ENCODE measurements at places on chromosomes 7 and 10.

GRCh38 chr7:1018334-1018695 is 26.0 kb upstream of the GPR146 start:
- H3K27ac ChIP-seq: no peak overlapping the region
- H3K4me3 ChIP-seq: no peak overlapping the region
- peaks cover 8% of the 10 kb centered on the region for H3K4me1 ChIP-seq
- no peaks in the 10 kb centered on the region for H3K27me3 ChIP-seq
- no peak for DNase-seq

- no peaks in the 10 kb centered on the region for H3K27me3 ChIP-seq
- H3K4me1 ChIP-seq: peaks cover 34% of the 10 kb centered on the region
- no peak overlapping the region for H3K4me3 ChIP-seq
- H3K36me3 ChIP-seq: peaks cover 1% of the 10 kb centered on the region
Observed at GRCh38 chr10:15172306-15172840, 3.9 kb upstream of the NMT2 start.

GRCh38 chr10:126387931-126388911 is at the start of gene ADAM12:
ADAM12 (minus strand) TSS chr10:126388477; CDS start chr10:126388145, 332 bp downstream.
- H3K4me1 ChIP-seq: peaks cover 4% of the 10 kb centered on the region
- no peak within 1 kb of the TSS for H3K27ac ChIP-seq
- no peaks in the 10 kb centered on the region for H3K36me3 ChIP-seq
- H3K4me3 ChIP-seq: no peak within 1 kb of the TSS

DNA sequence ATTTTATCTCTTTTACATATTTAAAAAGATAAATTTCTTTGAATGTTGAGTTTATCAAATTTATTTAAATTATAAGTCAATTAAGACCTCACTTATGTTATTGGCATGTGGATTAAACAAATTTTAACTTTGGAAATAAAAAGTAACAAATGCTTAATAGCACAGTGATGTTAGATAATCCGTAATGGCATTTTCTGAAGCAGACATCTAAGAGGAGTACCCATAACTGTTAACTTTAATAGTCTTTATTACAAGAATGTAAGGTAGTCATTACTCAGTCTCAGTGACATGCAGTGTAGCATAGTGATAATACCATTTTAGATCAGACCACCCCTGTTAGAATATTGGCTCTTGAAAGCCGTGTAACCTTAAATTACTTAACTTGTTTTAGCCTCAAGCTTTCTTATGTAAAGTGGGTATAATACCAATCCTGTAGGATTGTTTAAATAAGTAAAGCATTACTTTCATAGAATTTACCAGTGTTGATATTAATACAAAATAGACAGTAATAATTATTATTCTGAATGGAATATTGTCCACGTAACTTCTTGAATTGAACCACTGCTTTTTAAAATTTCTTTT is 4.3 kb downstream of the PHYHIPL start:
- peaks cover 2% of the 10 kb centered on the region for H3K36me3 ChIP-seq
- peaks cover 16% of the 10 kb centered on the region for H3K27me3 ChIP-seq
- H3K4me1 ChIP-seq: peaks cover 3% of the 10 kb centered on the region

DNA sequence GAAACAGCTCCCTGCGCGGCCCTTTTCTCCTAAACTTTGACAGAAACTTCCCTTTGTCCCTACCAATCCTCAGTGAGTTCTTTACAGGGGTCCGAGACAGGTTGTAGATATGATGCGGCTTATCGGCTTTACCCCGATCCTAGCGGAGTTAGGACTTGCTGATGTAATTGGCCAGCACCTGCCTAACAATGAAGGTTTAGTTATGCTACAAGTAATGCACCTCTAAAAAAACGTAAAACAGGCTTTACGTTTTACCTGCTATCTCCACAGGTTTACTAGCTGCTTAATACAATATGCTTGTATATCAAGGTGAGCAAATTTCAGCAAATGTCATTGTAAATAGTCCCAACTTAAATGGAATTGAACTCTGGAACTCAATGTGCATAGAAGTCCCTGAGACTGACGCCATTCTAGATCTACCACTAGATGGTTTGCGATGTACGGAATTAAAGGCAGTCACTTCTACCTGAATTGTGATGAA is 697 bp upstream of the SNX13 start:
- DNase-seq: no peak
- H3K4me1 ChIP-seq: peaks cover 36% of the 10 kb centered on the region
- H3K4me3 ChIP-seq: peak overlapping the region; percentile 94
- peak overlapping the region; percentile 94 for H3K27ac ChIP-seq
- peaks cover 6% of the 10 kb centered on the region for H3K36me3 ChIP-seq

GRCh38 chr10:4835494-4835918 is 9.5 kb downstream of the AKR1E2 start:
- peaks cover 1% of the 10 kb centered on the region for H3K36me3 ChIP-seq
- no peak for DNase-seq
- no peak overlapping the region for H3K4me3 ChIP-seq
- H3K27me3 ChIP-seq: peaks cover 17% of the 10 kb centered on the region
- H3K4me1 ChIP-seq: peaks cover 4% of the 10 kb centered on the region

GRCh38 chr7:73735528-73735905 is 3.1 kb downstream of the ABHD11 start:
- no peaks in the 10 kb centered on the region for H3K36me3 ChIP-seq
- DNase-seq: no peak
- H3K4me3 ChIP-seq: no peak overlapping the region
- no peak overlapping the region for H3K27ac ChIP-seq
- peaks cover 11% of the 10 kb centered on the region for H3K4me1 ChIP-seq

GRCh38 chr10:128051548-128051947 is 74.7 kb downstream of the MKI67 start:
- no peak overlapping the region for H3K4me3 ChIP-seq
- peaks cover 47% of the 10 kb centered on the region for H3K4me1 ChIP-seq
- no peak overlapping the region for H3K27ac ChIP-seq
- H3K36me3 ChIP-seq: peaks cover 57% of the 10 kb centered on the region

DNA sequence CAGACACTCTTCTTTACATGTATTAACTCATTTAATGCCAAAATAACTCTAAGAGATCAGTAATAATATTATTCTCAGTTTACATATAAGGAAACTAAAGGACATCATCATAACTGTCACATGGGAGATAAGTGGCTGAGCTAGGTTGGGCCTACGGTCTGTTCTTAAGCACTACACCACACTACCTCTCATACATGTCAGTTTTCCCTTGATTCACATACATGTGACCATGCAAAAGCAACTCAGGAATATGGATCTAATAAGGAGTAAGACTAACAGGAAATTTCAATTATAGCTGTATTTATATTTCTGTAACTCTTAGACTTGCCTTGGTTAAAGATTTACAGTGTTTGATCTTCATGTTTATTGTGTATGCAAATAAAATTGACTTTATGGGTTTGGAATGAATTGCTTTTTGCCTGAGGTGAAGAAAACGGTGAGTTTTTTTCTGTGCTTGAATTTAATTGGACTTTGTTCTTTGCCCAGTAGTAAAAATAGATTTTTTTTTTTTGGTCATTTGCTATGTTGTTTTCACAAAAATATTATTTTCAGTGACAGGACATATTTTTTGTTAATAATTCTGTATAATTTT is 69.7 kb downstream of the CYP51A1 start:
- no peaks in the 10 kb centered on the region for H3K4me1 ChIP-seq
- H3K27me3 ChIP-seq: no peaks in the 10 kb centered on the region
- H3K36me3 ChIP-seq: peaks cover 11% of the 10 kb centered on the region
- no peak overlapping the region for H3K4me3 ChIP-seq

GRCh38 chr10:17891435-17891834 is 60.3 kb upstream of the SLC39A12 start:
- H3K4me1 ChIP-seq: no peaks in the 10 kb centered on the region
- H3K4me3 ChIP-seq: no peak overlapping the region
- H3K27ac ChIP-seq: no peak overlapping the region
- no peak for DNase-seq
- peaks cover 2% of the 10 kb centered on the region for H3K27me3 ChIP-seq

- DNase-seq: no peak
- no peaks in the 10 kb centered on the region for H3K4me1 ChIP-seq
- H3K27me3 ChIP-seq: peaks cover 3% of the 10 kb centered on the region
- H3K27ac ChIP-seq: no peak overlapping the region
Observed at GRCh38 chr7:98687111-98687751, 70.1 kb downstream of the NPTX2 start.

DNA sequence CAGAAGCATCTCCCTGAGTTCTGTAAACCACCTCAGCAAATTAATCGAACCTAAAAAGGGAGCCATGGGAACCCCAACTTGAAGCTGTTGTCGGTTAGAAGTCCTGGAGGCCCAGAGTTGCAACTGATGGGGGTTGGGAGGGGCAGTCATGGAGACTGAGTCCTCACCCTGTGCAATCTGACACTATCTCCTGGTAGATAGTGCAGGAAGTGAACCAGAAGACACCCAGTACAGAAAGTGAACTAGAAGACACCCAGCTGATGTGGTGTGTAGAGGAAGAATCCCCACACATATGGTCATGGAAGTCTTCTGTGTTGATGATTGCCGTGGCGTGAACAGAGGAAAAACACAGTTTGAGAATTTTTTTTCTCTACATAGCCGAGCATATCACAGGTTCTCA is 58.8 kb upstream of the SRRM3 start:
- H3K4me1 ChIP-seq: peaks cover 18% of the 10 kb centered on the region
- no peaks in the 10 kb centered on the region for H3K27me3 ChIP-seq
- no peak for DNase-seq
- no peak overlapping the region for H3K4me3 ChIP-seq

- peaks cover 80% of the 10 kb centered on the region for H3K4me1 ChIP-seq
- no peak overlapping the region for H3K4me3 ChIP-seq
- DNase-seq: no peak
- peaks cover 58% of the 10 kb centered on the region for H3K36me3 ChIP-seq
- peak overlapping the region; percentile 49 for H3K27ac ChIP-seq
Observed at GRCh38 chr10:17655009-17655408, 11.1 kb downstream of the STAM start.

DNA sequence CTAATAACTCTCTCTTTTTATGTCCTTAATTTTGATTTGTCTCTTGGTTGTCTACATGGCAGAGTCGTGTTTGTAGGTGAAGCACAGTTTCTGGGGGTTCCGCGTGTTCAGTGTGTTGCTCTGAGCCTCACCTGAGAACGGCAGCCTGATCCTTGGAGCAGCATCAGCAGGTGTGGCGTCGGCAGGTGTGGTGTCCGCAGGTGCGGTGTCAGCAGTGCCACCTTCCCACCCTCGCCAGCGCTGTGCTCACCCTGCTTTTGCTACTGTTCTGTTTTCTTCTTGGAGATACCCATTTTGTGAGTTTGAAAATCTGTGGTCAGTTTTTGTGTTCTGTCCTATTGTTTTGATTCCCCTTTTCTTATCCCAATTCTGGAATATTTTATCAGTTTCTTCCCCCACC is 406.6 kb downstream of the GLRX3 start:
- peaks cover 12% of the 10 kb centered on the region for H3K27me3 ChIP-seq
- DNase-seq: no peak

DNA sequence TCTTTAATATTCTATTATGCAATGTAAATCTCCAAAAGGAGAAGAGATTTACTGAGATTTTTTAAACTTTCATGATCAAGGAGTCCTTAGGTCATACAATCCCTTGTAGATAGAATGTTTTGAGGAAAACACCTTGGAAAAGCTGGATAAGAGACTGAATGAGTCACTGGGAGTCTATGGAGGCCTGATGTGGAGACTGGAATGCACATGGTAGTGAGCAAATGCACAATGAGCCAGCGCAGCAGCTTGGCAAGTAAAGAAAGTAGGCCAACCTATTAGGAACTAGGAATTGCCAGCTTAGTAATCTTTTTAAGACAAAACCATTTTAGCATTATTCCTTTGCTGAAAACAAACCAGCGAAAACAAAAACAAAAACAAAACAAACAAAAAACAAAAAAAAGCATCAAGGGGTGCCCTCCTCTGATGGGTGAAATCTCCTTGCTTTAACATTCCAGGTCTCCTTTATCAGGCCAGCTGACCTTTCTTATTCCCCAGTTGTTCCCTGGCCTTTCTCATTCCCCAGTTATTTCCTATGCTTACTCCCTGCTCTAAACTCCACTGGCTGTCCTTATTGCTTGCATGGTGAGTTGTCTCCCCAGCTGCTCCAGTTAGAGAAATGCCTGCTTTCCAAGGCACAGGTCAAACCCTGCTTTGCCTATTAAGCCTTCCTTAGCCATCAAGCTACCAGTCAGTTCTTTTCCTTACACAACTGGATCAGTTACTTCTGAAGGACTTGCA is 135.8 kb downstream of the PLCE1 start:
- no peaks in the 10 kb centered on the region for H3K4me1 ChIP-seq
- DNase-seq: no peak
- no peak overlapping the region for H3K4me3 ChIP-seq
- H3K27me3 ChIP-seq: no peaks in the 10 kb centered on the region
- H3K36me3 ChIP-seq: no peaks in the 10 kb centered on the region

DNA sequence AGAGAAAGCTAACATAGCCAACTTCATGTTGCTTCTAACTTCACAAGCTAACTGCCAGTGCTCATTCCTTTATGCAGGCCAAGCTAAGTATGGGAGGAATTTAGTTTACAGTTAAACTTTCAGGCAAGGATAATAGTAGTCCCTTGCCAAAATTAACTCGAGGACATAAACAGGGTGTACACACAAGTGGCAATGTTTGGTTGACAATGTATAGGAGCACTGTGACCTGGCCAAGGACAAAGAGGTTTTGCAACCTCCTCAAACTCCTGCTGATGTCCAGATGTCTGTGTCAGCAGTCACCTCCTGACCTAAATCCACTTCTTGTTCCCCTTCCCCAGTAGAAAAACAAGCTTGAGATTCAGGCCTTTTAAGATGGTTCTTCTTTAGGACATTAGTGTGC is 494.6 kb upstream of the KLF6 start:
- no peaks in the 10 kb centered on the region for H3K4me1 ChIP-seq
- DNase-seq: no peak
- H3K36me3 ChIP-seq: no peaks in the 10 kb centered on the region
- H3K27me3 ChIP-seq: no peaks in the 10 kb centered on the region

- H3K27ac ChIP-seq: no peak overlapping the region
- DNase-seq: no peak
- H3K4me1 ChIP-seq: peaks cover 6% of the 10 kb centered on the region
- H3K27me3 ChIP-seq: peaks cover 2% of the 10 kb centered on the region
Observed at GRCh38 chr10:5435328-5435727, 23.0 kb downstream of the NET1 start.

DNA sequence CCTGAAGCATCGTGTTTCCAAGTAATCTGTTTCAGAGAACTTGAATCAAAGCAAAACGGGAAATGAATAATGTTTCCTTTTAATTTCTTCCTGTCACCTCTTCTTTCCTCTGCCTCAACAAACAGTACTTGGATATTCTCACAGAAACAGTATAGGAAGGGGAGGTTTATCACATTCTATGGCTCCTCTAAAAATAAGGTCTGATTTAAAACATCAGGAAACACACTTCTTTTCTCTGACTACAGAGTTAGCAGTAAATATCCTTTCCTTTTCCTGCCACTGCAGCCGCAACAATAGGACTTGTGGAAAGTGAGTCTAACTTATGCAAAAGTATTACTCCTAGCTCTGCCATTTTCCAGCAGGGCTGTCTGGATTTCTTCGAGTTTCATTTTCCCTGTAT is 62.3 kb downstream of the CH25H start:
- H3K4me1 ChIP-seq: peaks cover 5% of the 10 kb centered on the region
- no peak overlapping the region for H3K27ac ChIP-seq
- no peaks in the 10 kb centered on the region for H3K36me3 ChIP-seq

GRCh38 chr10:87531908-87532622 is 27.4 kb downstream of the MINPP1 start:
- no peak overlapping the region for H3K27ac ChIP-seq
- peaks cover 32% of the 10 kb centered on the region for H3K36me3 ChIP-seq
- no peaks in the 10 kb centered on the region for H3K27me3 ChIP-seq

- H3K4me3 ChIP-seq: no peak overlapping the region
- H3K27ac ChIP-seq: no peak overlapping the region
- H3K4me1 ChIP-seq: no peaks in the 10 kb centered on the region
- DNase-seq: no peak
- no peaks in the 10 kb centered on the region for H3K27me3 ChIP-seq
Observed at GRCh38 chr7:75937958-75938786, 23.2 kb downstream of the POR start.

GRCh38 chr7:120774481-120774880 is 83.5 kb downstream of the TSPAN12 start:
- DNase-seq: no peak
- H3K4me1 ChIP-seq: no peaks in the 10 kb centered on the region

All from activated naive CD8-positive, alpha-beta T cell treated with anti-CD3 and anti-CD28 coated beads, Interleukin-2, amount 50 U/mL, for 24 hours (primary cell).